ENCODE measurements at places on chromosomes 16 and 17. TPM values are rescaled to one million over a fixed set of nuclear protein-coding genes. Genes with fewer than 3 reads are reported as not detected.

Gene OTOP3
- not detected for total RNA-seq

GRCh38 chr17:32383926-32384434 is 34.0 kb downstream of the ZNF207 start:
- no peak overlapping the region for H3K27ac ChIP-seq
- H3K36me3 ChIP-seq: peaks cover 19% of the 10 kb centered on the region
- no peak for DNase-seq
- no peak overlapping the region for H3K4me3 ChIP-seq
- H3K27me3 ChIP-seq: no peaks in the 10 kb centered on the region
- no peaks in the 10 kb centered on the region for H3K4me1 ChIP-seq

GRCh38 chr17:78496311-78496710 is 80.9 kb downstream of the DNAH17 start:
- H3K4me3 ChIP-seq: no peak overlapping the region
- no peak overlapping the region for H3K27ac ChIP-seq
- DNase-seq: no peak
- H3K36me3 ChIP-seq: no peaks in the 10 kb centered on the region
- no peaks in the 10 kb centered on the region for H3K4me1 ChIP-seq
- peaks cover 3% of the 10 kb centered on the region for H3K27me3 ChIP-seq

Gene EIF1
- 91.4 TPM for total RNA-seq

Gene ABAT
- 7.9 TPM for total RNA-seq

Gene GCGR
- not detected for total RNA-seq

DNA sequence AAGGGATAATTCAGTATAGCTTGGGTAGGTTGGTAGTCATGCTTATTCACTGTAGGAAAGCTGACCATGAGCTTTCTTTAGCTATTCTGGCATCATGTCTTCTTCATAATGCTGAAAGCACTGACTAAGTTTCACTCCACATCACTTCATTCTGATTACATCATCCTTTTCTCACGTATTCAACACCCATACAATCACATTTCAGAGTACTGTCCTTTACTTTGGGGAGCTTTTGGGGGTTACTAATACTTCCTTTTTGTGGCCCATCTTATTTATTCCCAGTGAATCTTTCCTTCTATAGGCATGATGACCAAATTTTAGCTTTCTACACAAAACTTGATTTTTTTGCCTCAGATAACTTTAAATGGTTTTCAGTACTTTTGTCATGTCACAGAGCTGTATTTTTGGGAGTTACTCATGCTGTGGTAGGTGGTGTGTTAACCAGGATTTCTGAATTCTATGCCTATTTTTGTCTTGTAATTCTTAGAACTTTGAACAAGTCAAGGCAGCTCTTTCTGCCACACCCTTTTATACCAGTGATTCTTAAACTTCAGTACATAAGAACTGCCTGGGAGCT is 23.5 kb downstream of the TADA2A start:
- H3K4me3 ChIP-seq: no peak overlapping the region
- H3K36me3 ChIP-seq: peaks cover 4% of the 10 kb centered on the region
- H3K4me1 ChIP-seq: no peaks in the 10 kb centered on the region
- DNase-seq: no peak
- H3K27me3 ChIP-seq: no peaks in the 10 kb centered on the region
- H3K27ac ChIP-seq: no peak overlapping the region

DNA sequence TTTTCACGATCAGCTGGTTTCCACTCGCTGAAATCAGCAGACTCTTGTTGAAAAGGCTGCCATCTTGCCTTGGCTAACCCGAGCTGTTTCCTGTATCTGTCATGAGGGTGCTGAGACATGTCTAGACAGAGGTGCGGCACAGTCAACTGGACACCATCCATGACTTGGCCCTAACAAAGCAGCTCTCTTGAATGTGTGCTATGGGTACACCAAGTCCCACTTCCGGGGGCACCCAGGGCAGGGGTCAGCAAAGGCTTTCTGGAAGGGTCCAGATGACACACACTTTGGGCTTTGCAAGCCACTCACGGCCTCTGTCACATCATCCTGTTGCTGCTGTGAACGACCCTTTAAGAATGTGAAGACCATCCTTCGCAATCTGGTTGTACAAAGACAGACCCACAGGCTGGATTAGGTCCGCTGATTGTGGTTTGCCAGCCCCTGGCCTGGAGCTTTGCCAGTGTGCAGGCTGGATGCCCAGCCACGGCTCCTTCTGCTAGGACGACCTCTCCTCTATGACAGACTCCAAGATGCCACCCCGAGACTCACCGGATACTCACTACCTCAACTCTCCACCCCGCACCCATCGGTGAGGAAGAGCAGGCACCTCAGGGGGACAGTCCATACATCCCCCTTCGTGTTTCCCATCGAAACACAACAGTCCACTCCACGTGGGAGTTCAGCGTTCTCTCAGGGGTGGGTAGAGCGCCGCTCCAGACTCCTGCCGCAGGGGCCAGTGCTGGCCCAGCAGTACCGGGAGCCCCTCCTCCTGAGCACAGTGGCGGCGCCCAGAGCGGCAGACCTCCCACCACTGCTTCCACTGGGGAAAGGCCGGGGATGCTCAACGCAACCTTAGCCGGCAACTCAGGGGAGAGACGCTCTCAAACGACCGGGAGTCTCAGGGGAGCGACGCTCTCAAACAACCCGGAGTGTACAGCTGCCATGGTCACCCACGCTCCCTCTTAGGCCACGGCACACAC is 123.5 kb downstream of the ANKRD11 start:
- H3K4me3 ChIP-seq: no peak overlapping the region
- H3K27me3 ChIP-seq: no peaks in the 10 kb centered on the region
- H3K36me3 ChIP-seq: no peaks in the 10 kb centered on the region
- H3K27ac ChIP-seq: no peak overlapping the region
- H3K4me1 ChIP-seq: peaks cover 51% of the 10 kb centered on the region

DNA sequence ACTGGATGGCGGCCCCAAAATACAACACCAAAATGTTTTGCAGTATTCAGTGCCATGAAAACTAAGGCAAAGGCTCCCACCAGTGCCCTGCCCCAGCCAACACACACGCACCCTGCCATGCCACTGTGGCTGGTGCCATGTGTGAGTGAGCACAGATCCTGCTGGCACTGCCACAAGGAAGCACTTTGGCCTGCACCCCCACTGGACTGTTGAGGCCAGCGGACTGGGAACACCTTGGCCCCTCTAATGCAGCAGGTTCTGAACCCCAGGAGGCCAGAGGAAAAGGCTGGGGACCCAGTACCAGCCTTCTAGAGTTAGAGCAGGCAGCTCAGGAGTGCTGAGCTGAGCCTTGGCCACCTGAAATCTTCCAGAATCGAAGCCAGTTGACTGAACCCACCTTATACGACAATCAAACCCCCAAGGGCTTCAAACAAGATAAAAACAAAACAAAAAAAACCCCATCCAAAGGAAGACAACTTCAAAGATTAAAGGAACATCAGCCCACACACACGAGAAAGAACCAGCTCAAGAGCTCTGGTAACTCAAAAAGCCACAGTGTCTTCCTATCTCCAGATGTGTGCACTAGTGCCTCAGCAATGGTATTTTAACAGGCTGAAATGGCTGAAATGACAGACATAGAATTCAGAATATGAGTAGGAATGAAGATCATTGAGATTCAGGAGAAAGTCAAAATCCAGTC is 21.5 kb downstream of the NLRP1 start:
- no peak for DNase-seq
- peaks cover 4% of the 10 kb centered on the region for H3K27me3 ChIP-seq
- no peaks in the 10 kb centered on the region for H3K36me3 ChIP-seq
- H3K4me3 ChIP-seq: no peak overlapping the region

Data from neural progenitor cell (in vitro differentiated cells).